Glutamatergic neuron (in vitro differentiated cells): ENCODE measurements at places on chromosomes 12 and 14. TPM values are rescaled to one million over a fixed set of nuclear protein-coding genes. Genes with fewer than 3 reads are reported as not detected.

- no peak for DNase-seq
Measured at GRCh38 chr14:91094772-91095171, 19.1 kb upstream of the DGLUCY start.

- DNase-seq = no peak
Measured at GRCh38 chr12:99200711-99201384, 446.7 kb upstream of the GARIN6 start.

Gene PTGER2
- total RNA-seq = not detected

DNA sequence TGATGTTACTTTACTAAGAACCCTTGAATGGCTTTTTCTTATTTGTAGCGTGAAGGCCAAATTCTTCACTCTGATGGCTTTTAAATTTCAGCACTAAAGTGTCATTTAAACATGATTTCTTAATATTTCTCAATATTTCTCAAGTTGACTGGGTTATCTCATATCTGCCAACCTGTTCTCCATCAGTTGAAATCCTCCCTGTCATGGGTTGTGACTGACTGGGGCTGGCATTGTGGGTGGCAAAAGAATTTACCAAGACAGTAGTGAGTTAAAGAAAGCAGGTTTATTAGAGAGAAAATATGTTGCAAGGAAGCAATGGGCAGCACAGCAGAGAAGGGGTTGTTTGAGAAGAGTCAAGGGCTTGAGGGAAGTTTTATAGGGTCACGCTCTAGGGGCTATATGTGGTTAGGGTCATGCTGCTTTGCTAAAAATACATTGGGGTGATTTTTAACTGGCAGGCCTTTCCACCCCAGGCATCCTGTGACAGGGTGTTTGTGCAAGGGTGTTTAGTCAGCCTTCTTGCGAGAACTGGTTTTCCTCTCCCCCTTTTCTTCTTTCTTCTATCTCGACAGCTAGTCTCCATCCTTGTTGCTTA, 232.8 kb upstream of the SEL1L start:
- DNase-seq = no peak

GRCh38 chr12:29238822-29239291, 89.8 kb downstream of the FAR2 start:
- DNase-seq = no peak

DNA sequence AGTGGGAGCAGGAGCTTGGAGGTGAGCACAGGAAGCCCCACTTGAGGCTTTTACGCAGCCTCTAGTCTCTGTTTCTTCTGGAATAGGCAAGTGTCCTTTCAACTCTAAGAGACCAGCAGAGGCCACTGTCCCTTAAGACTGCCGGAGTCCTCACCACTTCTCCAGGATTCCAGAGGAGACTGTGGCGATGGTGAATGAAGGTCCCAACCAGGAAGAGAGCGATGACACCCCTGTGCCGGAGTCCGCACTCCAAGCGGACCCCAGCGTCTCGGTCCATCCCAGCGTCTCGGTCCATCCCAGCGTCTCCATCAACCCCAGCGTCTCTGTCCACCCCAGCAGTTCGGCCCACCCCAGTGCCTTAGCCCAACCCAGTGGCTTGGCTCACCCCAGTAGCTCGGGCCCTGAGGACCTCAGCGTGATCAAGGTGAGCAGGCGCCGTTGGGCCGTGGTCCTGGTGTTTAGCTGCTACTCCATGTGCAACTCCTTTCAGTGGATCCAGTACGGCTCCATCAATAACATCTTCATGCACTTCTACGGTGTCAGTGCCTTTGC, 442 bp downstream of the FLVCR2 start:
- no peak for DNase-seq

Gene ADSS1
- total RNA-seq = 45.1 TPM

GRCh38 chr12:46711756-46712155, 114.0 kb downstream of the SLC38A4 start:
- no peak for DNase-seq

Gene SYNDIG1L
- total RNA-seq = 1.5 TPM

DNA sequence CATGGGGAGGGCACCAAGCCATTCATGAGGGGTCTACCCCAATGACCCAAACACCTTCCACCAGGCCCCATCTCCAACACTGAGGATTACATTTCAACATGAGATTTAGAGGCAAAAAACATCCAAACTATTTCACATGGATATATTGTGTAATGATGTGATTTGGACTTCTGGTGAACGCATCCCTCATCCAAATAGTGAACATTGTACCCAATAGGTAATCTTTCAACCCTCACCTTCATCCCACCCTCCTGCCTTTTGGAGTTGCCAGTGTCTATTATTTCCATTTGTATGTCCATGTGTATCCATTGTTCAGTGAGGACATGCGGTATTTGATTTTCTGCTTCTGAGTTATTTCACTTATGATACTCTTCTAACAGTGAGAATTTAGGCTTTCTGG, 16.1 kb upstream of the GAS2L3 start:
- no peak for DNase-seq

GRCh38 chr12:60173224-60174170, 577.7 kb downstream of the SLC16A7 start:
- DNase-seq = peak; percentile 15

DNA sequence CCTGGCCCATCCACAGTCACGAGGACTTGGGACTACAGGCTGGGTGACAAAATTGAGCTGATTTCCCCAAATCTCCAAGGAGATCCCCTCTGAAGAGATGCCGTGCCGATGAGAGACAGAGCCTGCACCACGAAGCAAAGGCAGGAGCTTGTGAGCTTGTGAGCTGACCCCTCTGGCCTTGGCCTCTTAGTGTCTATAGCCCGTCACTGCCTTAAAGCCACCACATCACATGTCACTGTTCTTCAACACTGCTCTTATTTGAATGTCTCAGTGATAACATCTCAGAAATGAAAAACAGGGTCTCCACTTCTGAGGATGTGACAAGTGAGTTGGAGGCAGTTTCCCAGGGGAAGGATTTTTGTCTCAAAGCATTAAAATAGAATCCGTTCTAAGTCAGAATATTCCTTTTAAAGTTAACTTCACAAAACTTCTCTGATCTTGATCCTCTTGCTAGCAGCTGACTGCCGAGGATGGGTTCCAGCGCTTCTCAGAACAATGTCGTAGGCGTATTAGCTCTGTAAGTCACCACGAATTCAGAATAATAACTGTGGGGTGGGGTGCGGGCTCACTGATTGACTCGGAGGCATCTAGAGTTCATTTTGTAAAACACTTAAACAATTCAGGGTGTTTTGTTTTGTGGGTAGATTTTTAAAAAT, 37.5 kb downstream of the CHST11 start:
- DNase-seq = no peak
